ENCODE measurements at places on chromosomes 1 and 21.

- no peak for DNase-seq
Observed at GRCh38 chr1:38239258-38239835, 192.8 kb upstream of the POU3F1 start.

- no peak for DNase-seq
Observed at GRCh38 chr21:29557200-29557599, 258.5 kb downstream of the BACH1 start.

GRCh38 chr1:18948048-18948912, 8.2 kb downstream of the IFFO2 start:
- peak; percentile 55 for DNase-seq

DNA sequence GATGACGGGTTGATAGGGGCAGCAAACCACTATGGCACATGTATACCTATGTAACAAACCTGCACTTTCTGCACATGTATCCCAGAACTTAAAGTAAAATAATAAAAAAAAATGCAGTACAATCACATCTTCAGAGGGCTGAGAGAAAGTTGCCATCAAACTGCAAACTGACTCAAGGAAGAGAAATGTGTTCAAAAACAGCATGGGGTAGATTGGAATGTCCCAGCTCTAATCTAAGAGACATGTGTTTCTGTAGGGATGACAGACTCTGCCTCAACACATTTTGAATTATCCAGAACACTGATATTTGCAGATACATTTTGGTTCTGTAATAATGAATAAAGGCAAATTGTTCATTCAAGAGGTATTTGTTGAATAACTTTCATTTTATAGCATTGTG, 171.2 kb upstream of the RUNX1 start:
- no peak for DNase-seq

DNA sequence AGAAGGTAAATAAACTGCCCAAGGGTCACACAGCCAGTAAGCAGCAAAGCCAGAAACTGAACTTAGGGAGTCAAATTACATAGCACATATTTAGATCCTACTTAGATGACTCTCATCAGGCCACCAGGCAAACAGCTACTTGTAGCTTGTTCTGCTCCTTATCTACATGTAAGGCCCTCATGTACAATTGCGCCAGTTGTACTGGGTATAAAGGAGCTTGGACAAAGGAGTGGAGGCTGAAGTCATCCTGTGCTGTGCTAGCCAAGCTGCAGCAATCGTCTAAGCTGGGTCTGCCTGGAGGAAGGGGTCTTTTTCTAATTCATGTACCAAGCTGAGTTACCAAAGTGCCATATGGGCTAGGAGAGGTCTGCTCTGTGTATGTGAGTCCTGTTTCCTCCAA, 12.8 kb downstream of the ETNK2 start:
- DNase-seq: no peak

- DNase-seq: no peak
Observed at GRCh38 chr1:240109920-240110636, 18.4 kb downstream of the FMN2 start.

GRCh38 chr1:164635803-164636731, 77.1 kb downstream of the PBX1 start:
- no peak for DNase-seq

- DNase-seq: no peak
Observed at GRCh38 chr1:169914531-169914930, 20.8 kb upstream of the SCYL3 start.

DNA sequence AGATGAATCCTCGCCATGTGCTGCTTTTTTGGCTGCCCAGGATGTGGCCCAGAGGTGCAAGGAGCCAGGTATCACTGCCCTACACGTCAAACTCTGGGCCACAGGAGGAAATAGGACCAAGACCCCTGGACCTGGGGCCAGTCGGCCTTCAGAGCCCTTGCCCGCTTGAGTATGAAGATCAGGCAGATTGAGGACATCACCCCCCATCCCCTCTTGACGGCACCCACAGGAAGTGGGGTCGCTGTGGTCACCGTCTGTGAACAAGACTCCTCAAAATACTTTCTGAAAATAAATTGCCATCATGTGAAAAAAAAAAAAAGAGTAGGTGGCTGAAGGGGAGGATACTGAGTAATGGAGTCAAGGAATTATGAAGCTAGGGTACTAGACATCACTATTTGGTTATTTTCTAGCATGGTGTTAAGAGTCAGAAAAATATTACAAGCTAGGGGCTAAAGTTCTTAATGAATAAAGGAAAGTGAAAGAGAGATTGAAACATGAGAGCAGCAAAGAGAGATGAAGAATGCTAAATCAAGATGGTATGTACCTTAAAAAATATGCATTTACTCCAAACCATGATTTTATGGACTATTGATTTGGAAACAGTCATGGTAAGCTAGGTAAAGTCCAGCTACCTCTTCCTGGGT, 84.9 kb downstream of the CLEC20A start:
- DNase-seq: no peak

DNA sequence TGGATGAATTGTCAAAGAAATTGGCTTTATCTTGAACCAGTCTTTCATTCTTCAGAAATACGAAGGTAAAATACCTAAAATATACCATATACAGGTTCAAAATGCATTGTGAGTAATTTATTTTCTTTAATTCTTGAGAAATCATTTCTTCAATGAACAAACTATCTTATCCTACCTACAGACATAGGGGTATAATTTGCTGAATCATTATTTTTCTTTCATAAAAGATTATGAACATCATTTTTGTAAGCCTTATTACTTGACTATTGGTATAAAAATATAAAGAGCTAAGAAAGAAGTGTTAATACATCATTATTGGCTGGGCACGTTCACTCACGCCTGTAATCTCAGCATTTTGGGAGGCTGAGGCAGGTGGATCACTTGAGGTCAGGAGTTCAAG, 167.7 kb downstream of the DNAH14 start:
- no peak for DNase-seq

DNA sequence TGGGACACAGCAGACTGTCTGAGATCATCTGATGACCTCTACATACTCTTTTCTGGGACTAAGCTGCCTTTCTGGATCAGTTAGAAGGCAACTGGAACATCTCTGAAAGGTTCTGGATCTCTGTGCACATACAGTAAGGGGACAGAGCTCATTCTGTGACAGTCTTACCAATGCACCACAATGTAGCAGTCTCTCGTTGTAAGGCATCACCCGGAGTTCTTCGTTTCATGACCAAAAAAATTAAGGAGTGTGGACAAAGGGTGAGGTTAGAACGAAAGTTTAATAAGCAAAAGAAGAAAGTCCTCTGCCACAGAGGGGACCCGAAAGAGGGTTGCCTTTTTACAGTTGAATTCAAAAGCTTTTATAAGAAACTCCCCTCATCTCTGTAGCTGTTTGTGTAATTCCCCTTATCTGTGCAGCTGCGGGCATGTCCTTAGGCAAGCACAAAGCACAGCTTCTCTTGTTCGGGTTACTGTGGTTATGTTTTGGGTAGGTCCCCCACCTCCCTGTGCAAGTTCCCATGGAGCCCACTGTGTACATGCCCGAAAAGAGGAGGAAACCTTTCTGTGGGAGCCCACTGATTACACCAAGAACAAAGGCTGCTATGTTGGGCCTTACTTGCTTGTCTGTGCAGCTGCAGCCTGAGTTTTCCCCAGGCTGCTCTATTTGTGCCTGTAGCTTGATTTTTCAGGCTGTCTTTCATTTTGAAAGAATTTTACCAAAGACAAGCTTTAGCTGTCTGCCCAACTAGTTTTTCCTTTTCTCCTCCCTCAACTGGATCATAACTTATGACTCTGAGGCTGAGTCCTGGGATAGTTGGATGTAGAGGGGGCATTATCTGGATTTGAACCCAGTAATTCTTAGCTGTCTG, 53.1 kb upstream of the CACNA1E start:
- DNase-seq: no peak

DNA sequence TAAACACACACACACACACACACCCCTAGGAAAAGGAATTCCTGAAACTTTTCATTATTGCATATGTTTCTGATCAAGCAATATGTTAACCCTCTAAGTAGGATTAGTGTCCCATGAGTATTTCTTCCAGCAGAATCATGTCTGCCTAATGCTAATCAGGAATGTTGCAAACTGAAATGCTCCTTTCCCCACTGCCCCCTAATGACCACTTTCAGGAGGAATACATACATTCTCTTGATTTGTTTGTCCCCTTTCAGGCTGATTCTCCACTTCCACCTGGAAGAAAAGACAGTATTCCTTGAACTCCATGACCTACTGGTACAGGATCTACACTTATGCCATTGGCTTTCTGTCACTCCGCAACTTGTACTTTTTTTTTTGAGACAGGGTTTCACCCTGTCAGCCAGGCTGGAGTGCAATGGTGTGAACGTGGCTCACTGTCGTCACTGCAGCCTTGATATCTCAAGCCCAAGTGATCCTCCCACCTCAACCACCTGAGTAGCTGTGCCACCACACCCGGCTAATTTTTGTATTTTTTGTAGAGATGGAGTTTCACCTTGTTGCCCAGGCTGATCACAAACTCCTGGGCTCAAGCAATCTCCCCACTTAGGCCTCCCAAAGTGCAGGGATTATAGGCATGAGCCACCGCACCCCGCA, 56.7 kb downstream of the LRIG2 start:
- DNase-seq: no peak

GRCh38 chr1:37513795-37514349, 694 bp downstream of the MEAF6 start:
- DNase-seq: peak; percentile 54

- peak; percentile 39 for DNase-seq
Observed at GRCh38 chr1:212557739-212558692, 50.5 kb upstream of the ATF3 start.

GRCh38 chr1:6512908-6513280, 21.4 kb upstream of the PLEKHG5 start:
- DNase-seq: no peak

GRCh38 chr1:163720294-163720693, 398.5 kb downstream of the NUF2 start:
- no peak for DNase-seq

- DNase-seq: no peak
Observed at GRCh38 chr1:228894442-228894989, 159.2 kb downstream of the RHOU start.

DNA sequence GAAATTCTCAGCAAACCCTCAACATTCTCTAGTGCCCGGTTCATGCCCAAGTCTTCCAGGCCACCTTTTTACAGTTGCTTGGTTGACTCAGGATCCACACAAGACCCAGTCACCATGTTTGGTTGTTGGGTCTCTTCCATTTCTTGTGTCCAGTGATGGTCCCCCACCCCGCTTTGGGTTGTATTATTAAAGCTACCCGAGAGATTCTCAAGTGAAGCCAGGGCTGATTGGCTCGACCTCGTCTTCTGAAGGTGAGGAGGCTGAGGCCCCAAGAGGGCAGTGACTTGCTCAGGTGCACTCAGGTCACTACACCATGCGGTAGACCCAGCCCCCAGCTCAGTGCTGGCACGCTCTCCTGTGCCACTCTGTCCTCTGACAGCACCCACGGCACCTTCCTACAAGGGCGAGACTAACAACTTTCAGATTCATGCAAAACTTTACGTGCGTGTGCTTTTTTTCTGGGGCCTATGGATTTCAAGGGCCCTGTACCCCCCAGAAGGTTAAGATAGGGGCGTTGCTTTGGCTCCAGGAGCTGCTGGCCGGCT, 50.3 kb downstream of the CAPN9 start:
- DNase-seq: no peak

DNA sequence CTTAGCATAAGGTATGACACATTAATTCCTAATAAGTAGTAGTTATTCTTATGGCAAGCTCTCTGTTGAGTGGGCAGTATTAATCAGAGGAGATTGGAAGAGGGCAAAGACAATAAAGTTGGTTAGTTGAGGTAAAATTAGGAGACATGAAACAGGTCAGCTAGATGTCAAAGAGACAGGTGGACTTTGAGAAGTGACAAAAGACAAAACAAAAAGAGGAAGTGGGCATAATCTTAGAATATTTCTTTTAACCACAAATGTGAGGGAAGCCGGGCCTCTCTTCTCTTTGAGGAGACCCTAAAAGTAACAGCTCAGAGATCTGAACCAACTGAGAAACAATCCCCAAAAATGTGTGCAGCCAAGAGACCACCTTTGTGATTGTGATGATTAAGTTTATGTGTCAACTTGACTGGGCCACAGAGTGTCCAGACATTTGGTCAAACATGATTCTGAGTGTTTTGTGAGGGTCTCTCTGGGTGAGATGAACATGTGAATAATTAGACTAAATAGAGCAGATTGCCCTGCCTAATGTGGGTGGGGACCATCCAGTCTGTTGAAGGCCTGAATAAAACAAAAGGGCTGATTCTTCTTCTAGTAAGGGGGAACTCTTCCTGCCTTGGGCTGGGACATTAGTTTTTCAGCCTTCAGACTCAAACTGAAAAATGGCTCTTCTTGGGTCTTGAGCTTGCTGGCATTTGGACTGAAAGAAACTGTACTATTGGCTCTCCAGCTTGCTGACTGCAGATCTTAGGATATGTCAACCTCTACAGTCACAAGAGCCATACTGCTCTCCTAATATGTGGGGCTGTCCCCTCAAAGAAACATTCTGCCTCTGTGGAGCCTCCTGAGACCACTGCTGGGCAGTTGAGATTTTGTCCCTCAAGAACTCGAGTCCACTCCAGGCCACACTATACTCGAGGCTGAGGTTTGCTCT, 40.0 kb downstream of the FCRL5 start:
- DNase-seq: peak; percentile 50

- DNase-seq: no peak
Observed at GRCh38 chr1:43446388-43446740, 7.4 kb downstream of the HYI start.

GRCh38 chr1:21220815-21221214, 44.1 kb upstream of the EIF4G3 start:
- no peak for DNase-seq

GRCh38 chr1:168217664-168218063, 8.1 kb upstream of the SFT2D2 start:
- DNase-seq: no peak

- no peak for DNase-seq
Observed at GRCh38 chr1:86146566-86146965, 10.0 kb downstream of the COL24A1 start.

- DNase-seq: no peak
Observed at GRCh38 chr1:202498542-202498941, 150.0 kb downstream of the PPP1R12B start.

- DNase-seq: peak; percentile 47
Observed at GRCh38 chr1:43067977-43068751, 103.9 kb downstream of the EBNA1BP2 start.

DNA sequence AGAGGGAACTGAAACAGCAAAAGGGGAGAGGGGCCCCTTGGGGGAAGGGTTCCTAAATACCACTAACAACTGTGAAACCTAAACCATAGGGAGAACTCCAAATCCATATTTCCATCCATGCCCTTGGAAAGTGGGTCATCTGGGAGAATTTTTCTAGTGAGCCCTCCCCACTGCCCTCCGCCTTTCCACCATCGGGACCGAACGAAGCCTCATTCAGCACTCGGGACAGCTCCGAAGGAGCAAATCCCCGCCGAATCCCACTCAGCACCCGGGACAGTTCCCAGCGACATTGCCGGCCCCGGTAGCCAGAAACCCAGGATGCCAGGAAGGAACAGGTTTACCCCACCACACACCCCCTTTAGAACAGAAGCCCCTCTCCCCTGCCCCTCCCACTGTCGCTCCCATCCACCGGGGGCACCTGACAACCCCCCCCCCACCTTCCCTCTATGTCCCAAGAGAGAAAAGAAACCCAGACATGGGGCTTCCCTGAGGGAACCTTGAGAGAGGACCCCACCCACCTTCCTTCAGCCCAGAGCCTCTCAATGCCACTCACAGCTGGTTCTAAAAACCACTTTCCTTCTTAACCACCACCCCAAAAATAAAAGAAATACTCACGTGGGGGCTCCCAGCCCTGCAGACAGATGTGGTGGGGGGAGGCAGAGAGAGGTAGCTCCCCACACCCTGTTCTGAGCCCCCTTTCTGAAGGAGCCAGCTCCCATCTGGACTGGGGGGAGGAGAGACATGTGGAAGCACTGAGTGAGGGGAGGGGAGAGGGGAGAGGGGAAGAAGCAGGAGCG, 4.5 kb downstream of the DLGAP3 start:
- DNase-seq: peak; percentile 87

GRCh38 chr1:47547753-47548573, 110.1 kb downstream of the FOXD2 start:
- no peak for DNase-seq
